ENCODE measurements at places on chromosomes 5 and 9. TPM values are rescaled to one million over a fixed set of nuclear protein-coding genes. Genes with fewer than 3 reads are reported as not detected.

DNA sequence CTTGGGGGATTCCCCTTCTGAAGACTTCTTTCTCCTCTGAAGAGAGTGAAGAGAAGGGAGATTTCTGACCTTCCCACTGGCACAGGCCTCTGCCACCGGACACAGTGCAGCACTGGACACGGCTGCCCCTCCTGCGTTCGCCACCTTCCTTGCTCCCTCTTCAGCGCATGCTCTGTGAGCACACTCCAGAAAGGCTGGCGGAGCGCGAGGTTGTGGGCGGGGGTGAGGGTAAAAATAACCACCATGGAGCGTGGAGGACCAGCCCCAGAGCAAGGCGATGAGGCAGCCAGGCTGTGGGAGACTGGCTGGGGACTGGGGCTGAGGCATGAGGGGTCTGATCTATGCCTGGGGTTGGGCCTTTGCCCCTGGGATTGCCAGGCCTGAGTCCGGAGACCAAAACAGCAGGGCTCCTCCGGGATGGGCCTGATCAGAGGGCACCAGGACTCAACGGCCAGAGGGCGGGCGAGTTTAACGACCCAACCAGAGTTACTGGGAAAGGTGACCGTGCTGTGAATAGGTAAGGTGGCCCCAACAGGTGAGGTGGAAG lies 97.2 kb downstream of the ROR2 start:
- DNase-seq = no peak

DNA sequence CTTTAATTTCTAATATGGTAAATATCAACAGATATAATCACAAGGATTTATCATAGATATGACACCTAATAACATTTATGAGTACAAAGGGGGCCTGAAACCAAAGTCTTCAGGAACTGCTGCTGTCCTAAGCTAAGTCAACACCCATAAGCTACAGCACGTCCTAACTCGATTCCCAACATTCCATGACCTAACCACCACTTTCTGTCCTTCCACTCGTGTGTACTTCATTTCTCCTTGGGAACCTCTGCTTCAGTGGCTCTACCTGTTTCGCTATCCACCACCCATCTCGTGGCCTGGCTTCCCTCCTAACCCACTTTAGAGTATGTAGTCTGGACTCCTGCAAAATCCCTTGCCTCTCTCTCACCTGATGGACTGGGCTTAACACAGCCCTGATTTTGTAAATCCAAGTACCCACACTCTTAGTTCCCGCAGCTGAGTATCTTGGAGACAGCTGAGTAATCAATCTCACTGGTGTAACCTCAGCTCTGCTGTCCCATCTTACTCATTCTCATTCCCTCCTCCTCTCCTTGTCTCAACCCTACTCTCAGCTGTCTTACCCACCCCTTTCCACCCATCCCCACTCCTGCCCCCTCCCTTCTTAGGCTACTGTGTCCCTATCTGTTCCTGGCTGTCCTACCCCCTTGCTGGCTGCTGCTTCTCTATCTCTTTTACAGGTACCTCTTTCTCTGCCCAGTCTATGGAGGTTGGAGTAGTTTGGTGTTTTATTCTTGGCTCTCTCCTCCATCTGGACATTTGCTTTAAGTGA lies 101.8 kb downstream of the MAST4 start:
- no peak for DNase-seq

SPINK13 gene
- not detected for total RNA-seq

SHB gene
- total RNA-seq = 0.55 TPM

TEX48 gene
- total RNA-seq = not detected

Measured in OCI-LY7 (cell line).